Stimulated activated CD4-positive, alpha-beta T cell treated with anti-CD3 and anti-CD28 coated beads, Interleukin-4, amount 100 ng/mL, for 4 hours (primary cell): ENCODE measurements at places on chromosomes 2 and 18.

- no peak for DNase-seq
Observed at GRCh38 chr2:6580982-6581381, 284.7 kb downstream of the CMPK2 start.

DNA sequence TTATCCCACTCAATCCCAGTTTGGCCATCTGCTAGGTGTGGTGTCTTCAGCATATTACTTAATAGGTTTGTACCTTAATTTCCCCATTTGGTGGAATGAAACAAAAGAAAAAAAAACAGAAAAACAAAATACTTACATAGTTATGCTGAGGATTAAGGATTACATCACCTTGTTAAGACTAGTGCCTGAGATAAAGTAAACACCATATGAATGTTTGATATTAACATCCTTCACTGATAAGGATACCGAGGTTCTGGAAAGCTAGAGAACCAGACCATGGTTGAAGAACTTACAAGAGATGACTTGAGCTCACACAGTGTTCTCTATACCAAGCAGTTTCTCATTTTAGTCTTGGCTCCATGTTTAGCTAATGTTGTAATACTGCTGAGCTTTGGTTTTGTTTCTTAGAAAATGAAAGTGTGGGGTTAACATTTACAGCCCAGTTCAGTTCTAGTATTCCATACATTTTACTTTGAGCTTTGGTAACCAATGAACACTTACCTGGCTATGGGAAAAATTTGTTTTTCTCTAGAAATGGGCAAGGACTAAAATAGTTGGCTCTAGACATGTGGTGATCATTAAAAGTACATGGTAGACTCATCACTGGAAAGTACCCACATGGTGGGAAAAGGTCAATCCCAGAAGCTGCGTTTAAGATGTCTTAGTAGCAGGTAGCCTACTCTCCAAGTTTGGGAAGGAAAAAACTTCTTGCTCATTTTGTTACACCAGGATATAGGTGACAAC, 5.8 kb upstream of the GPD2 start:
- DNase-seq = no peak

DNA sequence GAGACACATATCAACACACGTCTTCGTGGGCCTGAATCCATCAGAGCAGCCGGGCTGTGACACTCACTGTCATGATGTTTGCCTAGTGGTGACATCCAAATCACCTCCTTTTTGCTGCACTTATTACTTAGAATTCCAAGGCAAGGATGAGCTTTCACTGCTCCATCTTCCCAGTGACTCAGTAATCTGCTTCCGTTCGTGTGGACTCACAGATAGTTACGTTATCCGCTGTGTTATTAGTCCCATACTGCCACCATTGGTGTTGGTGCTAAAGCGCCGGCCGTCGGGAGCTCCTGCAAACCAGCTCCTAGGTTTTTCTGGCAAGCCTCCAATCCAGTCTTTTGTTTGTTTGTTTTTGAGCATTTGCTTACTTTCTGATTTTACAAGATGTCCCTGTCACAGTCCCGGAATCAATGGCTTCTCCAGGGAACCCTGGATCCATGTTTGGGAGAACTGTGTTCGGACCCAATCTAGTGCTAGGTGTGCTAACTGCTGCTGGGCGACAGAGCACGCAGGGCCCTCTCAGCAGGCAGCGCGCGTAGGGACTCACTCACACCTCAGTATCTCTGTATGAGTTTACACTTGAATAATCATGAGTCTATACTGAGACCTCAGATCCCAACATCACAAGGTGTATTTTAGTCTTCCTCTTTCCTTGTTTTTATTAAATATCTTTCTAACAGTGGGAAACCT, 42.6 kb downstream of the HDAC4 start:
- DNase-seq = no peak

DNA sequence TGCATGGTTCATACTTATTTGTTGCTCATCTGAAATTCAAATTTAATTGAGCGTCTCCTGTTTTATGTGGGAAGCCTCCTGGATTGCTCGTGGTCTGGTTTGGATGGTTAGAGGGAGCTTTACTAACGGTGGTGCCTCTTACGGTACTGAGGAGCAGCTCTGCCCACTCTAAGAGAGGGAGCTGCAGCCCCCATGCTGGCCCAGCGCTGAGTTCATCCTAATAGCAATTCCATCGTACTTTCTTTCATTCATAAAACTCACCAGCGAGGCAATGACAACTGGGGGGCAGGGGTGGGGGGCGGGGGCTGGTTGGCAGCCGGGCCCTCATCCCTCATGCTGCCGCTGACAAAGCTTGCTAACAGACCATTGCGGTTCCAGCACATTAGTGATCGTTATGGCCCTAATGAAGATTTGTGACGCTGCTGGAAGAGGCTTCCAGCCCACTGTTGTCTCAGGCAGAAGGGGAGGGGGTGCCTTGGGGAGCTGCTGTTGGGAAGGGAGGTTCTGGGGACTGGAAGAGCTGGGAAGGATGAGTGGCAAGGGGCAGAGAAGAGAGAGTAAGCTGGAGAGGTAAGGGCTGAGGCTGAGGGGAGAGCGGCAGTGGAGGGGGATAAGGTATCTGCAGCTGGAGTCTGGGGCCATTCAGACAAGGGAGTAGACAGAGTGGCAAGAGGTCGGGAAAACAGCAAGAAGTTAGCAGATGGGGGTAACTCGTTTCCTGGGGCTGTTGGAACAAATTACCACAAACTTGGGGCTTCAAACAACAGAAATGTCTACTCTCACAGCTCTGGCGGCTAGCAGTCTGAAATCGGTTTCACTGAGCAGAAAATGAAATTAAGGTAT, 238.1 kb downstream of the LPIN1 start:
- no peak for DNase-seq

DNA sequence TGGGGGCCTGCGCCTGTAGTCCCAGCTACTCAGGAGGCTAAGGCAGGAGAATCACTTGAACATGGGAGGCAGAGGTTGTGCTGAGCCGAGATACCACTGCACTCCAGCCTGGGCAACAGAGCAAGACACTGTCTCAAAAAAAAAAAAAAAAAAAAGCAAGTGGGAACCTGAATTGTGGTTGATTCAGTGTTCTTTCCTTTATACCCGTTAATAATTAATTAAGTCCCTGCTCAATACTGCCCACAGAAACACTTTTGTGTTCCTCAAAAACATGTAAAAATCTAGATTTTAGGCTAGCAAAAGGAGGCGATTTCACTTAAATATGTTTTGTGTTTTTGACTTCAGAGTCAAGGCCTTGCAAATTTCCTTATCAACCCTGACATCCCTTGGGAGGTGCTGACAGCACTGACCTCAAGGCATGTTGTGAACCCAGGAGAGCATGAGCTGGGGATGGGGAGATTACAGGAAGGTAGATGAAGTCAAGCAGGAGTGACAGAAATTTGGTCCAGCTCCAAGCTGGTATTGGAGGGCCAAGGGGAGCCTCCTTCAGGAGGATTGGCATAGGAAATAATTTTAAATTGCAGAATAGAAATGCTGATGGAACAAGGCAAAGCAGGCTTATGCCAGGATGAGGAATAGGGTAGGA, 89.0 kb upstream of the PNPT1 start:
- DNase-seq = no peak

DNA sequence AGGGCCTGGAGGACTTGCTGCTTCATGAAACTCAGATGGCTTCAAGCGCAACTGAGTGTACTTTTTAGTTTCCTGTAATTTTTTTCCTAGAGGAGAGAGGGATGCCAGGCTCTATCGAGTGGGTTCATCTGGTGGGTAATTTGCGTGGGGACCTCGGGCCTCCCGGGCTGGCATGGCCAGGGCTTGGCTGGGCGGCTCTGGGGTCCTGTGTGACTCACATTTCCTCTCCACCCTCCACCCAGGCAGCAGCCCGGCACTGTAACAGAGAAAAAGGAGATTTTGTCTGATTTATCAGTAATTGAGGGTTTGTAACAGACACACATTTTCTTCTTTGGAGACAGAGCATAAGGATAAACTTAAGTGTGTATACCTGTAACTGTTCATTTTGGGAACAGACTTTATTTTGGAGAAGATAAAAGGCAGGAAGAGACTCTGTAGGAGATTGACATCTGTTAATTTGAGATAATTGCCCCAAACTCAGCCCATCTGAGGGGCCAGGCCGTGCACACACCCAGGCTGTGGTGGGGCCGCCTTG, 64.3 kb downstream of the NFATC1 start:
- no peak for DNase-seq

DNA sequence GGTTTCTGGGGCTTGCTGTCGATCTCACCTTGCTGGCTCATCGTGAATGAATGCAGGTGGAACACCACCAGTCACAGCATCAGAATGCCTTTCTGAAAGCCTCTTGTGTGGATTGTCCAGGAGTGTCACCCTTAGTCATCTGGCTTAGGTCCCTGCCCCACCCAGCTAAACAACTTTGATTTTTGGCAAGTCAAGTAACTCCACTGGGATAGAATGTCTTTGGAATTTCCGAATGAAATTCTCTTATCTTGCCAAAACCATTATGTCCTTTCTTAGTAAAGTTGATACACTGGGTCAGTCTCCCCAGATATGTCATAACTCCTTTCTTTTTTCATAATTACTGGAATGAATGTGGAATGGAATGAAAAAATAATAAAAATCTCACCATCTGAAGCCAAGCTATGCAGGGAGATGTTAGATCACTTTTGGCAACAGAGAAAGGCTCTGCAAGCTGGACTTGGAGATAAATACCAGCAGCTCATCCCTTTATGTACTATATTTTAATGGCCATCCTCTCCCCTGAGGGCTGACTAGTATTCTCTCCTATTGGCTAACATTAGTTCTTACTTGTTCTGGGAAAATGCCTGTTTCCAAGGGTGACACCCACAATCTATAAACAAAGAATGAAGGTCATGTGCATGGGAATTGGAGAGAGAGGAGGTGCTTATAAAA, 35.4 kb downstream of the INSIG2 start:
- no peak for DNase-seq

DNA sequence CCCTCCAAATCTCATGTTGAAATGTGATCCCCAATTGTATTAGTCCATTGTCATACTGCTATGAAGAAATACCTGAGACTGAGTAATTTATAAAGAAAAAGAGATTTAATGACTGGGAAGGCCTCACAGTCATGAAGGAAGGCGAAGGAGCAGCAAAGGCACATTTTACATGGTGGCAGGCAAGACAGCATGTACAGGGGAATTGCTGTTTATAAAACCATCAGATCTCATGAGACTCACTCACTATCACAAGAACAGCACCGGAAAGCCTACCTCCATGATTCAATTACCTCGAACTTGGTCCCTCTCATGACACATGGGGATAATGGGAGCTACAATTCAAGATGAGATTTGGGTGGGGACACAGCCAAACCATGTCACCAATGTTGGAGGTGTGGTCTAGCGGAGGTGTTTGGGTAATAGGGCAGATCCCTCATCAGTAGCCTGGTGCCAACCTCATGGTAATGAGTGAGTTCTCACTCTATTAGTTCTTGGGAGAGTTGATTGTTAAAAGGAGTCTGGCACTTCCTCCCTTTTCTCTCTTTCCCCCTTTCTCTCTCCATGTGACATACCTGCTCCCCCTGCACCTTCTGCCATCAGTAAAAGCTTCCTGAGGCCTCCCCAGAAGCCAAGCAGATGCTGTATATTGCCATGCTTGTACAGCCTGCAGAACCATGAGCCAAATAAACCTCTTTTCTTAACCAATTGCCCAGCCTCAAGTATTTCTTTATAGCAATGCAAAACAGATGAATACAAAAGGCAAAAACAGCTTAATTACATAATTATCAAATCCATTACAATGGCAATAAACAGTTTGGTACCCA, 14.5 kb upstream of the FN1 start:
- no peak for DNase-seq

DNA sequence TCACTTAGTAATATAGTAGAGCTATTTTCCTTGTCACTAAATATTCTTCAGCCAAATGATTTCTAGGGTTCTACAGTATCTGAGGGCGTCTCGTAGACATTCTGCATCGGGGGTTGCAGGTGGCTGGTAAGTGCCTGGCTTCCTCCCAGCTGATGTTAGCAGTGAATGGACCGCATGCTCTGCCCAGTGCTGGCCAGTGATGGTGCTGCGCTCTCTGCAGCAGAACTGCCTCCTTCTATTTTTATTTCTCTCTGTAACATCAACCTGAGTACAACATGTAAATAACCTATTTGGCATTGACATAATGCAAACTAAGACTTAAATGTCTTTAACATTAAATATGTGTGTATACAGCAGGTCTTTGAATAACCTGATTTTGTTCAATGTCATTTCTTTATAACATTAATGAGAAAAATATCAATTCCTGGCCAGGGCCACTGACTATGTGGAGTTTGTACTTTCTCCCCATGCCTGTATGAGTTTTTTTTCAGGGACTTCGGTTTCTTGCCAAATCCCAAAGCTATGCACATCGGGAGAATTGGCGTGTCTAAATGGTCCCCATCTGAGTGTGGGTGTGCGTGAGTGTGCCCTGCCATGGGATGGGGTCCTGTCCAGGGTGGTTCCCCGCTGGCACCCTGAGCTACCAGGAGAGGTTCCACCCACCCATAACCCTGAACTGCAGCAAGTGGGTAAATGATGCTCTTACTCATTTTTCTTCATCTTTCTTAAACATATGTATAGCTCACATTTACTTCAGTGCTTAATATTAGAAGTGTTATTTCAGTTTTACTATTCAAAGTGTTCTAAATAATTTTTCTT, 278.2 kb upstream of the EPAS1 start:
- no peak for DNase-seq

DNA sequence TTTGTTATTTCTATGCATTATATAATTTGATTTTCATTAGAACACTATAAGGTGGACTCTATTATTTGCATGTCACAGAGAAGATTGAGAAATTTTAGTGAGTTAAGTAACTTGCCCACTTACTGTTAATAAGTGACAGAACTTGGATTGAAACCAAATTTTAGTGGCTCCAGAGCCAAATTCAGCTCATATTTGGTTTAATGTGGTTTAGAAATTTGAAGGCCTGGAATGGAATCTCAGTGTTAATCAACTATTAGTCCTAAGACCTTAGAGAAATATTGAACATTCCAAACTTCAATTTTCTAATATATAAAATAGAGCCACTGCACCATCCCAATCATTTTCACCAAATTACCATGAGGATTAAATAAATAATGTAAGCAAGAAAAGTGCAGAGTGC, 281.6 kb downstream of the ZNF385B start:
- no peak for DNase-seq

DNA sequence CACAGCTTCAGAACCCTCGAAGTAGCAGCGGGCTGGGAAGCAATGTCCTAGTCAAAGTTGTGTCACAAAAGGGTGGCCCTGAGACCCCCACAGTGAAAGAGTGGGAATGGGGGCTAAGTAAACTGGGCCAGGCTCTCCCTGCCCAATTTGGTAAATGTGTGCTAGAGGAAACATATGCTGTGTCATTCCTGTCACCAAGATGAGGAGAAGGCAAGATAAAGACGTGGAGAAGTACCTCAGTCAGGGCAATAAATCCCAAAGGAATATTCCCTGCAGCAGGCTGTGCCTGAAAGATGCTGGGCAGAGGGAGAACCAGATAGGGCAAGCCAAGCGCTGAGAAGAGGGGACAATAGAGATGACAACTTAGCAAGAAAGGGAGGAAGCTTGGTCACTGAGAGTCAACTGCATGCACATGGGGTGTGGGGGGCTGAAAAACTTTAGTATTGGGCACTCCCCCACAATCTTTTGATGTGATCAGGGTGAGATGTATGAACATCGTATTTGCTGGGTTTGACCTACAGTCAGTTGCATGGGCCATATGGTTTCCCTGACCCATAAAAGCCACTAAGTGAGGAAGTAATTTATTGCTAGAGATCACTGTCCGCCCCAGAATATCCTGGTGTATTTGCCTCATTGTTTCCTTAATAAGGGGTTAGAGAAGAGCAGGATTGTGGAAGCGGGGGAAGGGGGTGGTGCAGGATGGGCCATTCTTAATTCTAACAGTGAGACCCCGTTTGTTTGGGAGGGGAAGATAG, 49.9 kb upstream of the CXCR4 start:
- no peak for DNase-seq

GRCh38 chr18:27862041-27862682, 314.8 kb downstream of the CDH2 start:
- no peak for DNase-seq
